NCI-H2107 (cell line): ENCODE measurements at places on chromosomes 1 and 21.

GRCh38 chr1:39525366-39526165 lies 34.1 kb downstream of the BMP8A start:
- DNase-seq: no peak

DNA sequence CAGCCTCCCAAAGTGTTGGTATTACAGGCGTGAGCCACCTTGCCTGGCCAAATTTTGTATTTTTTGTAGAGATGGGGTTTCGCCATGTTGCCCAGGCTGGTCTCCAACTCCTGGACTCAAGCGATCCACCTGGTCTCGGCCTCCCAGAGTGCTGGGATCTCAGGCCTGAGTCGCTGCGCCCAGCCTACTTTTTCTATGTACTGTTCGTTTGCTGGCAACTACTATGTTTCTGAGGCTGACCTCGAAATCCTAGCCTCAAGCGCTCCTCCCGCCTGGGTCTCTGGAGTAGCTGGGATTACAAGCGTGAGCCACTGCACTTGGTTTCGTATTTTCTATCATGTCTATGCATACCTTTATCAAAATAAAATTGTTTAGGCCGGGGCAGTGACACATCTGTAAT lies 675 bp upstream of the TEKT2 start:
- no peak for DNase-seq

DNA sequence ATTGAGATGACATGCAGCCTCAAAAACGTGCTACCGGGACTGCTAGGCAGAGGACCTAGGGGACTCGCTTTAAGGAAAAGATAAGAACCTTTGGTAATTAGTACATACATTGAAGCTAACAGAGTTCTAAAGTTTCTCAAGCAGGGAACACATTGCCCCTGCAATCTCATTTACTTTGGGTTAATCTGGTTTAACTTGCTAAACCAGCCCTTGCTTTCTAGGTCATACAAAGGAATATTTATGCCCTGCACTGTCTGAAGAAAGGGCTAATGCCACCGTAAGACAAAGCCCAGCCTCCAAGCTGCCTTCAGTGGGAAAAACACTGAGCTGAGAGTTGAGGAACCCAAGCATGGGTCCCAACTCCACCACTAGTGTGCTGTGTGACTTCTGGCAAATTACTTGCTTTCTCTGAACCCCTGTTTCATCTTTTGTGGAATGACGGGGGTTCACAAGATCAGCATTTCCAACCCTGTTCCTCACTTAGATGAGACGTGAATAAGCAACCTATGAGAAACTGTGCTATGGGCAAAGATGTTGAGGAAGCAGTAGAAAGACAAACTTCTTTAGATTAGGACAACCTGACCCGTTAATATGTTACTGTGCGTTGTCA lies 66.3 kb downstream of the VWA5B1 start:
- no peak for DNase-seq

- DNase-seq: no peak
These were observed 144.1 kb downstream of the DISC1 start for GRCh38 chr1:231770506-231771175.

GRCh38 chr1:226737819-226738420 lies 1.2 kb downstream of the ITPKB start:
- peak; percentile 34 for DNase-seq

- DNase-seq: no peak
These were observed 194.6 kb downstream of the PBX1 start for GRCh38 chr1:164753521-164754077.

GRCh38 chr1:36532810-36533401 lies 50.2 kb upstream of the CSF3R start:
- DNase-seq: no peak

GRCh38 chr1:206735553-206736031 lies 35.0 kb upstream of the IL19 start:
- DNase-seq: no peak

DNA sequence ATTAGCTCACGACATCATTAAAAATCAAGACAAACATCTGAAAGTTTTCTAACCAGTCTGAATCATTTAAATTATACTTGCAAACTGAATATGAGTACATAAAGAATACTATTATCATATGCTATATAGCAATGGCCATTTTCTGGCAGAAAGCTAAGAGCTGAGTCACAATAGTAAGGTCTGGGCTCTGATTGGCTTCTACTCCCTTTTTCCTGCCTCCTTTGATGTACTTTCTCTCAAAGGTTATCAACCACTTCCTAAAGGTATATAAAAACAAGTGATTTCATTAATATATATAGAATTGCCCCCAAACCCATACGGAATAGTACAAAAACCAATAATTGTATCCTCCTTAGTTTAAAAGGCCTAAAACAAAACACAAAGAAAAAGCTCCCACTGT lies 7.0 kb downstream of the KCNA3 start:
- no peak for DNase-seq

- DNase-seq: no peak
These were observed 185.9 kb downstream of the CACNA1E start for GRCh38 chr1:181669246-181669645.

GRCh38 chr1:230853731-230854130 lies 14.6 kb downstream of the C1orf198 start:
- DNase-seq: no peak

DNA sequence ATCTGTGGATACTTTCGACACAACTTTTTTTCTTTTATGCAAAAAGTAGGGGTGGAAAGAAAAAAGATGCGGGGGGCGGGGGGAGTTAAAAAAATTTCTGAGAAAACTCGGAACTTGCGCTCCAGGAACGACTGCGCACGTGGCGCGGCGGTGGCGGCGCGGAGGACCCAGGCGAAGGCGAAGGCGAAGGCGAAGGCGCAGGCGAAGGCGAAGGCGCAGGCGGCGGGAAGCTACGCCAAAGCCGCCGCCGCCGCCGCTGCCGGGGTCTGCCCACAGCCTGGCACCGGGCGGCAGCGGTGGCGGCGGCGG lies 208 bp upstream of the BARHL2 start:
- DNase-seq: no peak

DNA sequence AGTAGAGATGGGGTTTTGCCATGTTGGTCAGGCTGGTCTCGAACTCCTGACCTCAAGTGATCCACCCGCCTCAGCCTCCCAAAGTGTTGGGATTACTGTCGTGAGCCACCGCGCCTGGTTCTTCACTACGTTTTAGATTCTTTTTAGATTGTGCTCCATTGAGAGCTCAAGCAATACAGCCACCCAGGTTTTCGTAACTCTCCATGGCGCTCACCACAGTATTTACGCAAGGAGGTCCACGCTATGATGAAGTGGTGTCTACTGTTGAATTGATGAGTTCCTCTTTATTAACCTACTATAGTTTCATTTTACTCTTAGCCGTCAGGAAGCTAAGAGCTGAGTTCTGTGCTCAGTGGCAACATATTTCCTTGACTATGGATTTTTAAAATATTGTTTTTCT lies 1.8 kb upstream of the KIF1B start:
- DNase-seq: no peak

DNA sequence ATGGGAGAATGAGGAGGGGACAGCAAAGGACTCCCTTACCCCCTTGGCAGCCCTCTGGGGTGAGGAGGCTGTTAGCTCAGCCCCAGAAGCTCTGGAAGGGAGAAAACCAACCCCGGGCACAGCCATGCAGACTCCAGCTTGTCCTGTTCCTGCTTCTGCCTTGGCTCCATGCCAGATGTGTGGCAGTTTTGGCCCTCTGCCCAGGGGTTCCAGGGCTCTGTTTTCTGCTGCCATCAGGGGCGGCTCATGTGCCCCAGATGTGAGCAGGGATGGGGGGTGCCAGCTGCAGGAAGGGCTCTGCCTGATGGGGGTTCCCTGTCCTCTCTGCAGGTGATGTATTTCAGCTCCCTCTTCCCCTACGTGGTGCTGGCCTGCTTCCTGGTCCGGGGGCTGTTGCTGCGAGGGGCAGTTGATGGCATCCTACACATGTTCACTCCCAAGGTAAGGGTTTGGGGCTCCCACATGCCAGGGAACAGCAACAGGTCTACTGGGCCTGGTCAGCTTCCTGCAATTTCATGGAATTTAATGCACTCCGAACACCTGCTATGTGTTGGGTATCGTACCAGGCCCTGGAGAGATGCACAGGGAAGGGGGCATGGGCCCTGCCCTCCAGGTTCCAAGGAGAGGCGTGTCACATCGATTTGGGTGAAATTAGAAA lies 26.1 kb downstream of the SLC6A17 start:
- DNase-seq: peak; percentile 46

- DNase-seq: no peak
These were observed 42.7 kb downstream of the RGL1 start for GRCh38 chr1:183847641-183848040.

GRCh38 chr21:44428281-44428960 lies 26.9 kb upstream of the LRRC3 start:
- no peak for DNase-seq

DNA sequence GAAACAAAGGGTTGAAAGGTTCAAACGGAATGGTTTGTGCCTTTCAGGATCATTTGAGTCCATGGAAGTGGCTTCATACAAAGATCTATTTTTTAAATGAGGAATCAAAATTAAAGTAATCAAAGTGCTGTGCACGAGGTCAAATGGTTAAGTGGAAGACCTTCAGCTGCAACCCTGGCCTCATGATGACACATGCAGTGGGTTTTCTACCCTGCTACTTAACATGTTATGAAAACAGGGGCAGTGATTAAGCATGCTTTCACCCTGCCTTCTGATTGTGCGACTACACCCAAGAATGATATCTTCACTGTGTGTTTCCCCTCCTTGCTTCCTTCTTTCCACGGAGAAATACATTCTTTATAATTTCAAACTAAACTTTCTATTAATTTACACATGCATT lies 604.2 kb downstream of the LRRIQ3 start:
- DNase-seq: no peak

DNA sequence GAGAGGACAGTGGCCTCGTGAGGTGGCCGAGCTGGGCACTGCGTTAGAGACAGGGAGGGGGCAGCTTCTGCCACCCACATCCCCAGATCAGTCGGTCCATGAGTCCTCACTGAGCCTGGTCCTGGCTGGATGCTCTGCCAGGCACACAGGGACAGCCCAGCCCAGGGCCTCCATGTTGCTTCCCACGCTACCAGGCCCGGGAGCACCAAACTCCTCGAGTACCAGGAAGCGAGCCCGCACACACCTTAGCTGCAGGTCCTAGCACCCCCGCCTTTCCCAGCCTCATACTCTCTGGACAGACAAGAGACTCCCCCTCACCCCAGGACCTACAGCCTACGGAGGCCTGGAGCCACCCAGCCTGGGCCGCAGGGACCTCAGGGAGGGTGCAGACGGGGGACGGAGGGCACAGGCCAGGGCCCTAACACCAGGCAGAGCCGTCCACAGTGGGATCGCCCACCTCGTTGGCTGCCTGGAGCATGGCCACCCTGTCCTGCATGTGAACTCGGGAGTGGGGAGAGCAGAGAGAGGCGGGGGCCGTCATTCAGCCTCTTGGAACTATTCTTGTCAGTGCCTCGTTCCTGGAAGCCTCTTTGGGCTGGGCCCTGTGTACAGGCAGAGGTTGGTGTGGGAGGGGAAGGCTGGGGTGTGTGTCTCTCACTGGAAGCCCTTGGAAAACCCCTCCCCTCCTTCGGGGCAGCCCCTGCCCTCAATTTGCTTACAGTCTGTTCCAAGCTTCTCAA lies 90.9 kb upstream of the RUNX3 start:
- DNase-seq: no peak

GRCh38 chr1:32768110-32768850 lies 48.9 kb downstream of the YARS1 start:
- no peak for DNase-seq

GRCh38 chr1:206766251-206766856 lies 4.2 kb upstream of the IL19 start:
- no peak for DNase-seq

GRCh38 chr1:242454262-242455051 lies 70.0 kb downstream of the PLD5 start:
- DNase-seq: peak; percentile 59

DNA sequence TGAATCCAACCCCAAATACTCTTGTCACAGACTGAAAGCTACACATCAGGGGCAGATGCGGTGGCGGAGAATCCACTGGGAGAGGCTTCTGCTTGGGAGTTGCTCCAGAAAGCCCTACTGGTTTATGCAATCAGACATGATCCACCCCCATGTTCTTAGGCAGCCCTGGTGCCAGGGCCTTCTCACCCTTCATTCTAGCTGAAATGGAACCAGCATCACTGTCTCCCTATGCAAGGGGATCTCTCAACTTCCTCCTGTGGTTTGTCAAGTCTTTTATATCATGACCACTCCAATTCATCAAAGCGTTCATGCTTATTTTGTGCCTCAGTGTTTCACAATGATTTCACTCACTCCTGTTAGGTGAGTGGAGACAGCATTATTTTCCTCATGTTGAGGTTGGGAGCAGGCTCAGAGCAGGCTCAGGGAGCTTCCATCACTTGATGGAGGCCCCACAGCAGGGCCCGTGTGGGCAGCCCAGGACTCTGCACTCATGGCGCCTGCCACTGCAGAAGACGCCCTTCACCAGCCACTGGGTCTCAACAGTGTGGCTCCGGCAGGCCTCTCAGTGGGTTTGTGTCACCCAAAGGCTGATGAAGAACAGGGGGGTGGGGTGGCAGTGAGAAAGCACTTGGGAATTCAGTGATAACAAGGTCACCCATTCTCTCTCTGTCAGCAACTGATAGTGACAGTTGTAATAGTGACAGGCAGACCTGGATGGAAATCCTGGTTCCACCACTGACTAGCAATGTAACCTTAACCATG lies 67.1 kb downstream of the CD58 start:
- no peak for DNase-seq

DNA sequence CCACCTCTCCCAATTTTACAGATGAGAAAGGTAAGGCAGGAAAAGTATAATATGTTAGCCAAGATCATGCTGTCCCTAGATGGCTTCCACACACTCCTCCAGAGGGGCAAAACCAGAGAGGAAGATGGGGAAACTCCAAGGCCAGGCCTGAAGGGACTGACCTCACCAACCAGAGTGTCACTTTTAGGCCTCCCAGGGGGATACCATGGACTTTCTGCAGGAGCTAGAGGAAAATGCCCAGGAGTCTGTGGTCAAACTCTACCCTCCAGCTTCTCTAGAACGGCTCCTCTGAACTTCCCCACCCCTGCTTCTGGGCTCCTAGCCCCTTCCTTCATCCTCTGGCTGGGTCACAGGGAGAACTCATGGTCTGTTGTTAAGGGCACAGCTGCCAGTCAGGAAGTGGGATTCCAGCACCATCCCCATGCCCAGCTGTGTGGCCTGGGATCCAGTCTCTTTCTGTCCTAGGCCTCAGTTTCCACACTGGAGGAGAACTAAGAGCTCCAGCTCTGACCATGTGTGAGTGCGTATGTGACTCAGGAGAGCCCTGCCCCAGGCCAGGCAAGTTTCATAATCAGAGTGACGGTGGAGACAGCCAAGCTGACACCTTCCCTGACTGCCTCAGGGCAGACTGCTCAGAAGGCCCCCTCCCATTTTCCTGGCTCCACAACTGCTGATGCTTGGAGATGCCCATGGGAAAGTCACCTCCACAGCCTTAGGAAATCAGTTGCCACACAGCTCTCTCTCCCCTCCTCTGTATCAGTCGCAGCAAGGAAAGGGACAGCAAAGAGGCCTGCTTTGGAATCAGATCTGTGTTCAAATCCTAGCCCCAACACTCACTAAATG lies 1.9 kb downstream of the IGSF8 start:
- DNase-seq: no peak
